Psoas muscle (tissue), 8 donors: ENCODE measurements at places on chromosomes 2 and 18.

DNA sequence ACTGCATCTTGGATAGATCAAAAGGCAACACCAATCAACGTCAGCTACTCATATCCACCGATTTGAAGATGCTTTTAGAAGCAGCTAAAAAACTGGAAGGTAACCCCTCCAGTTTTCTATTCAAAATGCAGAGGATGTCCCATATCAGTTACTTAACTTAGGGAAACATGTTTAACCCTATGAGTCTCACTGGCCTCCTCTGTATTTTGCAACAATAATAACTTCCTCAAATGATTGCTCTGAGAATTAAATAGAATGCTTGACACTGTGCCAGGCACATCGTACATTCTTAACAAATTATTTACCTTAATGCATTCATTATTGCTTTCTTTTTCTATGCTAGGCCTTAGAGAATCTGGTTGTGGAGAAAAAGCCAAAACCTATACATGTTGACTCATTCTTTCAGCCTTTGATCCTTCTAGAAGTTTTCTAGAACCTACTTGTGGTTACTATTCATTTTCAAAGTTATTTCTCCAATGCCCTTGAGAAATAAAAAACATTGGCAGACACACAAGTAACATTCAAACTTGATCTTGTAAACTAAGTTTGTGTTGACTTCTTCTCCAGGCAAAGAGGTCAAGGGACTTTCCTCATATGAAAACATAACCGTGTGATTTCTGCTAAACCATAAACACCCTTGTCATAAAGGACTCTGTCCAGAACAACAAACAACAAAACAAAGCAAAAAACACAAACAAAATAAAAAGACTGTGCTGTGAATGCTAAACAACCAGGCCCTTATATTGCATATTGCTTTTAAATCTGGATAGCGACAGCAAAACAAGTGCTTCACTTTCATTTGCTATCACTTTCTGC is 4.6 kb downstream of the DOCK10 start:
- peaks cover 4% of the 10 kb centered on the region for H3K27me3 ChIP-seq
- H3K4me1 ChIP-seq, result peaks cover 5% of the 10 kb centered on the region
- H3K36me3 ChIP-seq, result no peaks in the 10 kb centered on the region
- DNase-seq, result no peak

- H3K27ac ChIP-seq, result no peak overlapping the region
- no peaks in the 10 kb centered on the region for H3K36me3 ChIP-seq
- DNase-seq, result no peak
- H3K4me1 ChIP-seq, result peaks cover 5% of the 10 kb centered on the region
Observed at GRCh38 chr2:133673305-133673905, 105.1 kb upstream of the NCKAP5 start.

- H3K4me1 ChIP-seq, result peaks cover 16% of the 10 kb centered on the region
- DNase-seq, result no peak
- H3K27ac ChIP-seq, result peak overlapping the region; percentile 21
- peak overlapping the region; percentile 46 for H3K4me3 ChIP-seq
- H3K36me3 ChIP-seq, result no peaks in the 10 kb centered on the region
Observed at GRCh38 chr2:161136696-161137324, 23.4 kb upstream of the TANK start.

- DNase-seq, result no peak
- H3K4me1 ChIP-seq, result no peaks in the 10 kb centered on the region
- no peak overlapping the region for H3K4me3 ChIP-seq
- no peaks in the 10 kb centered on the region for H3K27me3 ChIP-seq
- H3K36me3 ChIP-seq, result no peaks in the 10 kb centered on the region
Observed at GRCh38 chr2:7419814-7420311, 502.7 kb downstream of the RNF144A start.

DNA sequence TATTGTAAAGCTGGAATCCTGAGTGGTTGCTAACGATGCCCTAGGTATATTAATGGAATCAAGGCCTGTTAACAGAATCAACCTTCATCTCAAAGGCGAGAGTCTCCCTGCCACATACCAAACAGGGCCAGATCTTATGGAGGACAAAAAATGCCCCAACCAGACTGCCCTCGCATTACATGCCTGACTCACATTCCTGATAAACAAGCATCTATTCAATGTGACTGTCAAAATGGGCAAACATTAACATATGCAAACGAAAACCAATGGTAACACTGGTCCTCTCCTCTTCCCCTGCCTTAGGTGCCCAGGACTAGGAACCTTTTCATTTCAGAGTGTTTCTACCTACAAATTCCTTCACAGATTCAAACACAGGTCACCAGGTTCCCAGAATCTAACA is 83.4 kb downstream of the COL6A3 start:
- no peak overlapping the region for H3K4me3 ChIP-seq
- no peaks in the 10 kb centered on the region for H3K27me3 ChIP-seq
- H3K36me3 ChIP-seq, result no peaks in the 10 kb centered on the region
- H3K4me1 ChIP-seq, result peaks cover 7% of the 10 kb centered on the region
- no peak for DNase-seq

DNA sequence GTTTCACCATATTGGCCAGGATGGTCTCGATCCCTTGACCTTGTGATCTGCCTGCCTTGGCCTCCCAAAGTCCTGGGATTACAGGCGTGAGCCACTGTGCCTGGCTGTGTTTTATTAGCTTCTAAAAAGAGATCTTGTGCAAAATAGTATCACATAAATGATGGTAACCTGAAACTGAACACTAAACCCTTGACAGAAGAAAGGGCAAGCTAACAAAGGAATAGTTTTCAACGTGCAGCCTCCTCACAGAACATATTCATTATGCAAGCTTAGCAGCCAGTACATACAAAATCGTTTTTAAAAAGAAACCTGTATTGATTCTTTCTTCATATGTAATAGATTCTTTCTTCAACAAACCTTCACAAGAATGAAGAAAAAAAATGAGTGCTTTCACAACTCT is 20.6 kb downstream of the CHN1 start:
- no peak overlapping the region for H3K27ac ChIP-seq
- no peaks in the 10 kb centered on the region for H3K36me3 ChIP-seq
- DNase-seq, result no peak
- no peaks in the 10 kb centered on the region for H3K4me1 ChIP-seq
- H3K4me3 ChIP-seq, result no peak overlapping the region
- H3K27me3 ChIP-seq, result no peaks in the 10 kb centered on the region

DNA sequence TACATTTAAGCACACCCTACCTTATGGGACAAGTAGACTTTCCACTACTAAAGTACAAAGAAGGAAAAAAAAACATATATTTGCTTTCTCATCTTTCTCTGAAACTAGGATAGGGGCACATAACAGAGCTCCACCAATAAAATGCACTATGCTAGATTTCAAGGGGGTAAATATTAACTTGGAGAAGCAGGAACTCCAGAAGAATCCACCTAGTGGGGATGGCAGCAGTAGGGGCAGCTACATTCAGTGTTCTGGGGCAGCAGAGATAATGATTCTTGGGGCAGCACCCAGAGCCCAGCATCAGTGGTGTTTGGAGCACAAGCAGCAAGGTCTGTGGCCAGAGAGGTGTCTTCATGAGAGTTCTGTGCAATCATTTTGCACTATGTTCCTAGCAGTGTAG is 64.7 kb downstream of the DTNB start:
- H3K27me3 ChIP-seq, result no peaks in the 10 kb centered on the region
- no peaks in the 10 kb centered on the region for H3K36me3 ChIP-seq
- H3K4me3 ChIP-seq, result no peak overlapping the region
- no peak for DNase-seq

DNA sequence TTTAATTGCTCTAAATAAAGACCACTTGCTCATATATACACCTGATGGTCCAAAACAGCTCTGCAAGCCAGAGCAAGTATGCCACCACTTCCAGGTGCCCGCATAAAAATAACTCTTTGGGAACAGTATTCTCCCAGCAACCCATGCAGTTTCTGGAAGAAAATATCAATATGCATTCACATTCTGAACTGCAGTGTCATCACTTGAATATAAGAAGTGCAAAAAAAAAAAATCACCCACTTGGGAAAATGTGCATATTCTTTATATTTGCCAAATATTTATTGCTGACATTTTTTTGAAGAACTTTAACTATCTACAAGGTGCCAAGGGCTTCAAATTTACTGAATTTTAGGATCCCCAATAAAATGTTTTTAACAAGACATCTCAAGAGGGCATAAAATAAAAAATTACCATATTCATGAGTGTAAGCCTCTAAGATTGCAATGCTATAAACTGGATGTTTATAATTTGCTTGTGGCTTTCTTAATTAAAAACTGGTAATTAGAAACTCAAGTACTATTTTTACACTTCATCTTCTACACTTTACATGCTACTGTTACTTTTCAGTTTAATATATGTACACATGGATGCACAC is 360.6 kb upstream of the HNRNPA3 start:
- no peak overlapping the region for H3K27ac ChIP-seq
- peaks cover 2% of the 10 kb centered on the region for H3K27me3 ChIP-seq
- no peaks in the 10 kb centered on the region for H3K36me3 ChIP-seq
- DNase-seq, result no peak
- no peaks in the 10 kb centered on the region for H3K4me1 ChIP-seq
- no peak overlapping the region for H3K4me3 ChIP-seq

DNA sequence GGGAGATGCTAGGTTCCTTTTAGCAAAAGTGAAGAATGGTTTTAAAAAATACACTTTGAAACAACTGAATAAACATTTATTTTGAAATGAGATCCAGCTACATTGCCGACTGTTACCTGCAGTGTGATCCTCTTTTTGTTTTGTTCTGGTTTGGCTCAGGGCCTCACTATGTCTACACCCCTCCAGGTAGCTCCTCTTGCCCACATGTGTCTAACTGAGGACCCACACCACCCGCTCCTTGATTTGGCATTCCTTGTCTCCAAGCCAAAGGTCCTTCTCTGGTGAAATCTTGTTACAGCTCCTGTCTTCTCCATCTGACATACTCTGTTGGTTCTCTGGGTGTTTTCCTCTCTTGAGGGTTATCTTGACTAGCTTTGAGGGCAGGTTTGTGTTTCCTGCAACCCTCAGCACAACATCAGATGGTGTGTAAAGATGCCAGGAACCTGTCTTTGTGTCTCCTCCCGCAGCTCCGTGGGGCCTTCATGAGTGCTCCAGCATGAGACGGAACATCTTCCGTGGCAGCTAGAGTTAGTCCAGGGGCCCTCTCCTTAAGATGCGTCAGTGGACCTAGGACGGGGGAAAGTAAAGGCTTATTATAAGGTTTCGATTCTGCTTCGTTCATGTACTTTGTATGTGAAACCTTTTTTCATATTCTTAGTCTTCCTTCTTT is 32.1 kb downstream of the MAP4K4 start:
- H3K4me1 ChIP-seq, result peaks cover 46% of the 10 kb centered on the region
- H3K27ac ChIP-seq, result no peak overlapping the region
- no peak overlapping the region for H3K4me3 ChIP-seq
- H3K36me3 ChIP-seq, result no peaks in the 10 kb centered on the region
- no peak for DNase-seq
- H3K27me3 ChIP-seq, result no peaks in the 10 kb centered on the region

GRCh38 chr2:57878171-57878865 is 168.3 kb upstream of the VRK2 start:
- DNase-seq, result no peak
- H3K4me1 ChIP-seq, result no peaks in the 10 kb centered on the region
- no peaks in the 10 kb centered on the region for H3K36me3 ChIP-seq
- H3K27me3 ChIP-seq, result no peaks in the 10 kb centered on the region
- H3K27ac ChIP-seq, result no peak overlapping the region
- peak overlapping the region; percentile 36 for H3K4me3 ChIP-seq

DNA sequence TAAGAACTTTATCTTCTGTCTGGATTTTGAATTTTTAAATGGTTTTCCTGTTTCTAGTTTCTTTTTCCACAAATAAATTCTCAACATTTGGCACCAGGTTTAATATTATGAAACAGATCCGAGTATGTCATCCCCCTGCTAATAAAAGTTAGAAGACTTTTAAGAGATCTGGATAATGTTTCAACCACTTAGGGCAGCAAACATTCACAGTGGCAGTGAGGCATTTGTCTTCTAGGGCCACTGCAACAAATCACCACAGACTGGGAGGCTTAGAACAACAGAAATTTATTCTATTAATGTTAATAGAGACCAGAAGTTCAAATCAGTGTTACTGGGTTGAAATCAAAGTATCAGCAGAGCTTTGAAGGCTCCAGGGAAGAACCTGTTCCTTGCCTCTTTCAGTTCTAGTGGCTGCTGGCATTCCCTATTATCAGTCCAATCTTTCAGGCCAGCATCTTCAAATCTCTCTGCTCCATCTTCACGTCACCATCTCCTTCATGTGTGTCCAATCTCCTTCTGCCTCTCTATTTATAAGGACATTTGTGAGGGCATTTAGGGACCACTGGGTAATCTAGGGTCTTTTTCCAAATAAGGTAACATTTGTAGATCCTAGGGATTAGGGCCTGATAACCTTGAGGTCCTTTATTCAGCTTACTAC is 23.4 kb downstream of the ACSL3 start:
- H3K36me3 ChIP-seq, result no peaks in the 10 kb centered on the region

GRCh38 chr2:69560147-69560482 is 83.4 kb downstream of the AAK1 start:
- peak overlapping the region; percentile 4 for H3K4me3 ChIP-seq
- peaks cover 4% of the 10 kb centered on the region for H3K36me3 ChIP-seq
- no peak for DNase-seq
- H3K27ac ChIP-seq, result peak overlapping the region; percentile 19
- peaks cover 41% of the 10 kb centered on the region for H3K4me1 ChIP-seq
- no peaks in the 10 kb centered on the region for H3K27me3 ChIP-seq

DNA sequence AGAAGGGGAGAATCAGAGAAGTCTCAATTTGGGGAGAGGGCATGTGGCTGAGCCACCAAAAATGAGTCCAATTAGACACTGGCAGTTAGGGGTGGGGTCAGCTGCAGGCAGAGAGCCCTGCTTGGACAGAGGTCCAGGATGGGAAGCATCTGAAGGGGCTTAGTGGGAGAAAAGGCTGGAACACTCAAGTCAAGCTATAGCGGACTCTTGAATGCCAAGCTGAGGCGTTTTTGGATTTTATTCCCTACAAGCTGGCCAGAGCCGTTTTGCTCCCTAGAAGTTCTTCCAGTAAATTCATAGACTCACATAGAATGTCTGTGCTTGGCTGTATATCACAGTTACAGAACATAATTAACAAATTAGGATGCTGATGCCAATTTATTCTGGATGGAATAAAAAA is 172.8 kb downstream of the ACOXL start:
- no peak overlapping the region for H3K27ac ChIP-seq
- H3K36me3 ChIP-seq, result no peaks in the 10 kb centered on the region
- no peak for DNase-seq
- H3K4me3 ChIP-seq, result no peak overlapping the region
- no peaks in the 10 kb centered on the region for H3K4me1 ChIP-seq
